ENCODE measurements at places on chromosomes 3 and 15.
A peak's percentile ranks its signal among the peaks of the same experiment; 100 is the strongest.

GRCh38 chr3:177973241-177973840 lies 562.9 kb upstream of the KCNMB2 start:
- no peak overlapping the region for H3K4me3 ChIP-seq
- H3K27ac ChIP-seq: no peak overlapping the region
- no peaks in the 10 kb centered on the region for H3K36me3 ChIP-seq
- peaks cover 1% of the 10 kb centered on the region for H3K27me3 ChIP-seq

DNA sequence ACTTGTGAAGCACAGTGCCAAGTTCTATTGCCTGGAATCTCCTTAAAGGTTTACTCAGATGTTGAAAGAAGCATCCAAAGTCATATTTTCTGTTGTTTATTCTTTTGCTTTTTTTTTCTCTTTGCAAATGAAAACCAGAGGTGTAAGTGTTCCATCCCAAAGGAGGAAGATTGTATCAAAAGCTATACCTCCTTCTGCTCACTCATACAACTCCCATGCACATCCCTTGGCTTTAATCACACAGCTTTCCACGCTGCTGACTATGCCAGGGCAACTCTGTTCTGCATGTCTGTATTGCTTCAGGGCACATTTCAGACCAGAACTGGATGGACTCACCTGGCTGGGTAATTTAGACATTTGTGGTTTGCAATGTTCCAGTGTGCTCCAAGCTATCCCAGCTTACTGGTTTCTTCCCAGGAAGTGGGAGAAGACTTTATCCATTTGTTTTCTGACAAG lies 399.6 kb upstream of the TBL1XR1 start:
- H3K4me3 ChIP-seq: no peak overlapping the region
- no peak for DNase-seq
- H3K4me1 ChIP-seq: peaks cover 53% of the 10 kb centered on the region

DNA sequence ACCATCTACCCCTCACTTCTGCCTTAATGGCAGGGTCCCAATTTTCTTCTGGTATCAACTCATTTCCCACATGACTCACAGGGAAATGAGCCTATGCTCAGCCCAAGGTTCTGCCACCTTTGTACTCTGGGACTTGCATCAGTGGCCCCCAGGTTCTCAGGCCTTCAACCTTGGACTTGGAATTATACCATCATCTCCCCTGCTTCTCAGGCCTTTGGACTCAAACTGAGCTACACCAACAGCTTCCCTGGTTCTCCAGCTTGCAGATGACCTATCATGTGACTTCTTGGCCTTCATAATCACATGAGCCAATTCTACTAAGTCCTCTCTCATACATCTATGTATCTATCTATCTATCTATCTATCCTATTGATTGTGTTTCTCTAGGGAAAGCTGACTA lies 149.5 kb downstream of the PLCH1 start:
- DNase-seq: no peak
- no peak overlapping the region for H3K4me3 ChIP-seq
- H3K36me3 ChIP-seq: no peaks in the 10 kb centered on the region
- peaks cover 7% of the 10 kb centered on the region for H3K27me3 ChIP-seq
- H3K4me1 ChIP-seq: no peaks in the 10 kb centered on the region

- DNase-seq: no peak
- H3K4me1 ChIP-seq: peaks cover 3% of the 10 kb centered on the region
- H3K36me3 ChIP-seq: no peaks in the 10 kb centered on the region
- no peak overlapping the region for H3K4me3 ChIP-seq
- no peak overlapping the region for H3K27ac ChIP-seq
Observed at GRCh38 chr3:108462899-108463298, 47.5 kb downstream of the MYH15 start.

GRCh38 chr15:69058830-69059556 lies 44.5 kb downstream of the NOX5 start:
- H3K27ac ChIP-seq: no peak overlapping the region
- peaks cover 16% of the 10 kb centered on the region for H3K4me1 ChIP-seq
- peak; percentile 51 for DNase-seq
- H3K4me3 ChIP-seq: no peak overlapping the region

DNA sequence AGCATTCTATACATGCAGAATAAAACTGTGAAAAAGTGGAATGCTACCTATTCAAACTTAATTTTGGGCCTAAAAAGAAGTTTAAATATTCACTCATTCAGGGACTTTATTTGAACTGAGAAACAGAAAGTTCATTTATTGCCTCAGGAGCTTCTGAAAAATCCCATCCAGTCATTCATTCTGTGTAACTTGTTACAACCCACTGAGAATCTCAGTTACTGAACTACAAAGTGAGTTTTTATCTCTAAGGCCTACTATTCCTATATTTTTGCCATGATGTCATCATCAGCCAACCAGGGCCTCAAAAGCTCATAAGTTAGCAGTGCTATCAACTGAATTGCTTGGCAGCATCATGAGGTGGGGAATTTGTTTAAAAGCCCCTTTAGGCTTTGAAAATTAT lies 98.0 kb upstream of the BOC start:
- no peak for DNase-seq
- H3K4me3 ChIP-seq: no peak overlapping the region
- H3K27me3 ChIP-seq: no peaks in the 10 kb centered on the region
- H3K36me3 ChIP-seq: no peaks in the 10 kb centered on the region

GRCh38 chr15:44666210-44667038 lies 3.0 kb upstream of the SPG11 start:
- no peak for DNase-seq
- H3K4me3 ChIP-seq: peak overlapping the region; percentile 72
- H3K27ac ChIP-seq: peak overlapping the region; percentile 93

- no peak overlapping the region for H3K4me3 ChIP-seq
- peaks cover 3% of the 10 kb centered on the region for H3K27me3 ChIP-seq
- DNase-seq: no peak
- no peak overlapping the region for H3K27ac ChIP-seq
- H3K36me3 ChIP-seq: no peaks in the 10 kb centered on the region
Observed at GRCh38 chr3:37605572-37606153, 256.0 kb upstream of the CTDSPL start.

DNA sequence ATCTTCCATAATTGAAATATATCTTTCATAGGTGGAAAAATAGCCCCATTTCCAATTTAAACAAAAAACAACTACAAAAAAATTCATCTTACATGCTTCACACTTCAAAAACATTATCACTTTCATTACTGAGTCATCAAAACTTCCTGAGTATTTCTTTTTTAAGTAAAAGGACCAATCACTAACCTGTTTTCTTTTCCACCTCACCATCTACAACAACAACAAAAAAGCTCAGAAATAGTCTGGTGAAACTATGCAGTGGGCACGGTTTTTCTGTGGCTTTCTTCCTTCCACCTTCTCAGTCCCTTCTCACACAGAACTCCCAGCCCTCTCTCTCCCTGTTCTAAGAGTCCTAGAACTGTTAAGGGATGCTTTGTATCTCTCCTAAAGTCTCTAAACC lies 20.3 kb upstream of the TNIK start:
- peak overlapping the region; percentile 31 for H3K4me3 ChIP-seq
- DNase-seq: no peak
- peak overlapping the region; percentile 75 for H3K27ac ChIP-seq
- H3K27me3 ChIP-seq: no peaks in the 10 kb centered on the region
